Left hindlimb (tissue), 1 donor: ENCODE measurements at places on chromosomes 5 and 9.

DNA sequence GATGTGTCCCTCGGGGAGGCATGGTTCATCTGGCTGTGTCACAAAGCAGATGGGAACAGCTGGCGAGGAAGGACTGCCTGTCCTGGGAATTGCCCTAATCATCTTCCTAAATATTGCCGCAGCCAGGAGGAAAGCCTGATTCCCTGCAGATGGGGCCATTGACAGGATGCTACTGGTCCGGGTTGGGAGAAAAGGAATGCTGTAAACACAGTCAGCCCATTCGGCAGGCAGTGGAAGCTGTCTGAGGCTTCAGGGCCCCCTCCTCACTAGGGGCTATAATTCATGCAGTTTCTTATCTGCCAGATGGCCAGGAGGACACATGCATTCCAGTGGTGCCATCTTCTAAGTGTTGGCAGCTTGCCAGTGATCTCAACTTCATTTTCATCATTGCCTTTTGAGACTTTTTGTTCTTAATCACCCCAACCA lies 110.3 kb downstream of the KCNIP1 start:
- no peak for DNase-seq

DNA sequence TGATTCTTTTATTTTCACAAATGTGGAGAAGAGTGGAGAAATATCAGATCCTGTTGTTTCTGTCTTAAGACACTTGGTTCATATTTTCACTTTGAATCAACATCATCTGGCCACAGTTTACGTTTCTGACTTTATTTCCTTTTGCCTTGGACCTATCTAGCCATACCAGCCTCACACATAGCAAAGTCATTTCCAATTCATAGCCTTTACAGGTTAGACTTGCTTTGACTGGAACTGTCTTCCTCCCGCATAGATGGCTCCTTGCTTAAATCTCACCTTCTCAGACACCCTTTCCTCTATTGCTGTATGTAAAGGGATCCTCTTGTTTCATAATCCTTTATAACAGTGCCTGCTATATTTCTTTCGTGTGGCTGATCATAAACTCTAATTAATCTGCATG lies 297.8 kb downstream of the SH3GL2 start:
- DNase-seq = no peak

- DNase-seq = no peak
These were observed 23.9 kb upstream of the SH3PXD2B start for GRCh38 chr5:172478256-172478655.

- peak; percentile 81 for DNase-seq
These were observed 796 bp upstream of the GADD45G start for GRCh38 chr9:89603767-89604665.

- DNase-seq = no peak
These were observed 193.7 kb downstream of the TLE4 start for GRCh38 chr9:79765466-79765865.
